Upper lobe of left lung (tissue), 6 donors: ENCODE measurements at places on chromosomes 11 and 22. TPM values are rescaled to one million over a fixed set of nuclear protein-coding genes. Genes with fewer than 3 reads are reported as not detected.

The DERL3 gene
- 3.2 TPM for total RNA-seq

The C11orf87 gene
- total RNA-seq, result not detected

The AGBL2 gene
- total RNA-seq, result 15.7 TPM

The TTC36 gene
- total RNA-seq, result 9.4 TPM

The RFPL1 gene
- total RNA-seq, result not detected

The TMEM86A gene
- total RNA-seq, result 13.6 TPM

The PTPN5 gene
- not detected for total RNA-seq
